Activated CD4-positive, alpha-beta T cell treated with anti-CD3 and anti-CD28 coated beads for 36 hours (primary cell): ENCODE measurements at places on chromosomes 2 and 18. TPM values are rescaled to one million over a fixed set of nuclear protein-coding genes. Genes with fewer than 3 reads are reported as not detected.

GRCh38 chr2:130814931-130815680 is 21.6 kb upstream of the ARHGEF4 start:
- no peak for DNase-seq

CCDC85A gene
- total RNA-seq, result not detected

- DNase-seq, result no peak
These were observed 2.6 kb downstream of the ANO7 start for GRCh38 chr2:241191081-241191480.

GRCh38 chr2:190530248-190530900 is 4.1 kb downstream of the NEMP2 start:
- no peak for DNase-seq

GRCh38 chr18:7945882-7946281 is 378.8 kb downstream of the PTPRM start:
- no peak for DNase-seq

SATB2 gene
- 0.21 TPM for total RNA-seq

DNA sequence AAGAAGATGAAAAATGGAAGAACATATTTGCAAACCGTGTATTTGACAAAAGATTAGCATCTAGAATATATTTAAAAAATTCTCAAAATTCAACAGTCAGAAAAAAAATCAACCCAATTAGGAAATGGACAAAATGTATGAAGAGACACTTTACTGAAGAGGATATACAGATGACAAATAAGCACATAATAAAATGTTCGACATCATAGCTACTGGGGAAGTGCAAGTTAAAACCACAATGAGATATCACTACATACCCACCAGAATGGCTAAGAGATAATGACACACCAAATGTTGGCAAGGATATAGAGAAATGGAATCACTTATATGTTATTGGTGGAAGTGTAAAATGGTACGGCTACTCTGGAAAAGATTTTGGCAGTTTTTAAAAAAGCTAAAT is 11.7 kb upstream of the NUP35 start:
- DNase-seq, result no peak

- no peak for DNase-seq
These were observed 3.6 kb upstream of the SMARCAL1 start for GRCh38 chr2:216408426-216409290.

DAW1 gene
- total RNA-seq, result not detected
